Stimulated activated CD8-positive, alpha-beta memory T cell treated with anti-CD3 and anti-CD28 coated beads, Interleukin-7, amount 100 ng/mL, for 1 hour (primary cell): ENCODE measurements at places on chromosomes 2 and 18.

DNA sequence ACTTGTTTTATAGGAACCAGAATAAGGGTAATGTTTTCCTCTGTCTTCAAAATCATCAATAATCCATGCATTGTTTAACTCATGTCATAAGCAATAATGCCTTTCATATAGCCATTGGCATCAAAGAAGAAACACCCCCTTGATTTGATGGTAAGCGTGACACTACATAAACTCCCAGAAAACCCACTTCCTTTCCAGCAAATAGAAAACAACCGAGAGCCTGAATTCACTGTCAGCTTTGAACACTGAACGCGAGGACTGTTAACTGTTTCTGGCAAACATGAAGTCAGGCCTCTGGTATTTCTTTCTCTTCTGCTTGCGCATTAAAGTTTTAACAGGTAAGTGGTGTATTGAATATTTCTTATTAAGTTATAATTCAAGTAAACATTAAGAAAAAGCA lies at the start of gene ICOS:
Gene ICOS (plus strand): TSS at position 229 of the 400 bp plus-strand sequence. CDS start 52 bp downstream, at position 281.
- no peak for DNase-seq

DNA sequence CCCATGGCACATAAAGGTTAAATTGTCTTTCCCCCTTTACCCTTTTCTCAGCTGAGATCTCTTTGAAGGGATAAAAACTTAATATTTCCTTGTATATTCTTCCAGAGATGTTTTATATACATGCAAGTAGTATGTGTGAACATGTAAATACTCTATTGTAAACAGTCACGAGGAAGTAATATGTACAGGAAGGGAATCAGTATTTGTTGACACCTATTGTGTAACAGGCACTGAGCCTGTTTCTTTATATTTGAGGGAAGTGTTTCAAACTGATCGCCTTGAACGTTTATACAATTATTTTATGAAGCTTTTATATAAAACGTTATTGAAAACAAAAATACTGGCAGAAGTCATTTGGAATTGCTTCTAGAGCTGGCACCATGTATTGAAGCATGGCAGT lies 13.2 kb downstream of the RALBP1 start:
- no peak for DNase-seq

GRCh38 chr2:15983496-15983895 lies 43.1 kb downstream of the MYCN start:
- no peak for DNase-seq

DNA sequence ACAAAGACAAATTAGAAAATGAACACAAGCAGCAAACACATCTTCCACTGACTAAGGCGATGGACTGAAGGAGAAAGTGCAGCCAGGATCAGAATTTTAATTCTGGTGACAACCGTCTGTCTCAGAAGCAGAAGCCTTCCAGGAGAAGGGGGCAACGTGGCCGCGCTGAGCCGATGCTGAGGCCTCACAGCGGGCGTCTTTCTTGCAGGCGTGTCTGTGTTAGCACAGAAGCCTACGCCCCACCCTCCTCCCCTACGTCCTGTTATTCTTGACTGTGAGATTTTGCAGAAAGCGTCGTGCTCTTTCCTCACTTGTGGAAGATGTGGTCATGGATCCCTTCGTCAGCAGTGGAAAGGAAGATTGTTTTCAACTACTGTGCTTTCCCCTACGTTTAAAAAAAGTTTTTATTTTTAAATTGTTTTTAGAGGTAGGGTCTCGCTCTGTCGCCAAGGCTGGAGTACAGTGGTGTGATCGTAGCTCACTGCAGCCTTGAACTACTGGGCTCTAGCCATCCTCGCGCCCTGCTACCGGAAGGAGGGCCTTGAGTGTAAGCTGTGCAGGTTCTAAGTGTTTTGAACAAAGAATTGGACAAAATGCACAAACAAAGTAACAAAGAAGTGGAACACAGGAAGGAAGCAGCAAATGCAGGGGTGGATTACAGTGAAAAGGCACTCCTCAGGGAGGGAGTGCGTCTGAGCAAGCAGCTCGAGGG lies 422.0 kb downstream of the GALR1 start:
- no peak for DNase-seq

GRCh38 chr2:232476791-232477190 lies 10.8 kb downstream of the ECEL1 start:
- DNase-seq = no peak

GRCh38 chr2:239339726-239340601 lies 60.9 kb downstream of the HDAC4 start:
- DNase-seq = no peak

- DNase-seq = no peak
Observed at GRCh38 chr2:130776550-130776949, 21.2 kb downstream of the AMER3 start.

DNA sequence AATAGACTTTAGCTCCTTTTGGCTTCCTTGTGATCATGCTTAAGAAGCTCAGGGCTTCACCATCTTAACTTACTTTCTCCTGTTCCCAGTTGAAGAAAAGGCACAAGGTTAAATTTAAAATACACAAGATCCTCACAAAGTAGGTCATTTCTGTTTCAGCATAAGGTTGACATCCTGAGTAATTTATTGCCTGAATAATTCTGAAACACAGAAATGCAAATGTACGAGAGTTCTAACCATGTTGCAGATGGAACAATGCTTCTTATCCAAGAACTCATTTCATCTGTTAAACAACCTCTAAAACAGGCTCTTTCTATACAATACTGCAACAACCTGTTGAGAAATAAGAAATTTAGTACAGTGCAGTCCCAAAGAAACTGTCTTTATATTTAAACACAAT lies 395.2 kb downstream of the BCL11A start:
- DNase-seq = no peak

GRCh38 chr2:23687713-23688112 lies 239.2 kb downstream of the ATAD2B start:
- no peak for DNase-seq

DNA sequence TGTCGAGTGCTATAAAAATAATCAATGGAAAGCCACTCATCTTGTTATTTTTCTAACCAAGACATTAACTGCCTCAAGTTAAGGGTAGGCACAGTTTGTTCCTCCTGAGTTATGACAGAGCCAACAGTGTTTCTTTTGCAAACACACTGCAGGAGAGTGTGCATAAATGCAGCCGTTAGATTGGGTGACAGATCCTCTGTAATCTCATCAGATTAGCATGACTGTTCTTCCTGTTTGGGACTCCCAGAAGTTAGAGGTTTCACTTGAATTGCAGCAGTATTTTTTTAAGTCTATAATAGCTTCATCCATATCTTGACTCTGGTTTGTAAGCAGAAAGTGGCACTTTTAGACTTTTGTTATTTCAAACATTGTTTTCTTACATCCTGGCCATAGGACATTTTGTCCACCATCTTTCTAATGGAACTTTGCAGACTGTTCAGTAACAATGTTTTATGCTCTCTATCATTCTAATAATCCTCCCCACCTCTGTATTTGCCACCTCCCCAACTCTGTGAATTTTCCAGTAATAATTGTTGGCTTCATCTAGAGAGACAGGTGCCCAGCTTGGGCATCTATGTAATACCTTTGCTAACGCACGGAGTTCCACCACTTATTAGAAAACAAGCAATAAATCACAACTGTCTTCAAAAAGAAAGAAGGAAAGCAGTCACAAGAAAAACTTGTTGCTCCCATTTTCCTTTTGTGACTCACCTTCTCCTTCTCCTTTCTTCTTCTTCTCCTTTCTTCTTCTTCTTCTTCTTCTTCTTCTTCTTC lies 560.0 kb downstream of the ADCYAP1 start:
- no peak for DNase-seq

DNA sequence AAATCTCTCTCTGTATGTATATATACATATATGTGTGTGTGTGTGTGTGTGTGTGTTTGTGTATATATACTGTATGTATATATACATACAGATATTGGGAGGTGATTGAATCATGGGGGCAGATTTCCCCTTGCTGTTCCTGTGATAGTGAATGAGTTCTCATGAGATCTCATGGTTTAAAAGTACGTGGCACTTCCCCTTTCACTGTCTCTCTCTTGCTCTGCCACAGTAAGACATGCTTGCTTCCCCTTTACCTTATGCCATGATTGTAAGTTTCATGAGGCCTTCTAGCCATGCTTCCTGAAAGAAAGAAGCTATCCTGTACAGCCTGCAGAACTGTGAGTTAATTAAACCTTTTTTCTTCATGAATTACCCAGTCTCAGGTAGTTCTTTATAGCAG lies 18.8 kb upstream of the CCDC195 start:
- DNase-seq = no peak

GRCh38 chr2:109225170-109225782 lies 96.3 kb downstream of the SH3RF3 start:
- DNase-seq = no peak

- DNase-seq = no peak
Observed at GRCh38 chr18:995629-996028, 91.0 kb downstream of the ADCYAP1 start.

- no peak for DNase-seq
Observed at GRCh38 chr2:12068796-12069538, 322.5 kb downstream of the LPIN1 start.

- no peak for DNase-seq
Observed at GRCh38 chr2:120477831-120478481, 132.0 kb downstream of the INHBB start.

DNA sequence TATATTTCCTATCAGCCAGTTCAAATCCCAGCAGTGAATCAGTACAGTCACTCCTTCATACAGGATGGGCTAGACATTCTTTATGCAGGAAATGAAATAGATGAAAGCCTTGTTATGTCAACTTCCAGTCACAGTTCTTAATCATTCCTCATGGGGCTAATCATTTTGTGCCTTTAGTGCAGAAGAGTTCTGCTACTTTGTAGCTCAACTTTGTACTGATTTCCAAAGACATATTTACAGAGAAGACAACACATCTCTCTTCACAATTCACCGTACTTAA lies 593.9 kb upstream of the NETO1 start:
- DNase-seq = no peak

GRCh38 chr2:176507786-176508185 lies 238.5 kb downstream of the MTX2 start:
- DNase-seq = no peak

- no peak for DNase-seq
Observed at GRCh38 chr2:15957881-15958713, 17.7 kb downstream of the MYCN start.

DNA sequence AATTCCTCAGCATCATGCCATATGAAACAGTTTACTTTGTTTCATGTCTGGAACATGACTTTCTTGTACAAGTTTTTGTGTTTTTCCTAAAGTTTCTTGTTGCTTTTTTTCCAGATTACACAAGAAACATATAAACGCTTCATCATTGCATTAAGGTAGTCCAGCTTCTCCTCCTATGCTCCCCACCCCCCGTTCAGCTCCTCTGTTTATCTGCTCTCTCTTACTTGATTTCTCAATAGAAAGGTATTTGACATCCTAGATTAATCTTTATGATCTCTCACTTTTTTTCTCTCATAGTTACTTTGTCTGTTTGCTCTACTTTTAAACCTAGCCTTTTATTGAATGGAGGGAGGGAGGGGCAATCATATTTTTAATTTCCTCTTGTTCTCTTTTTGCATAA lies 25.4 kb downstream of the SLC40A1 start:
- DNase-seq = no peak

GRCh38 chr2:102435741-102436140 lies 12.8 kb downstream of the IL18RAP start:
- no peak for DNase-seq

GRCh38 chr18:35063875-35064690 lies 22.9 kb downstream of the MAPRE2 start:
- DNase-seq = no peak

DNA sequence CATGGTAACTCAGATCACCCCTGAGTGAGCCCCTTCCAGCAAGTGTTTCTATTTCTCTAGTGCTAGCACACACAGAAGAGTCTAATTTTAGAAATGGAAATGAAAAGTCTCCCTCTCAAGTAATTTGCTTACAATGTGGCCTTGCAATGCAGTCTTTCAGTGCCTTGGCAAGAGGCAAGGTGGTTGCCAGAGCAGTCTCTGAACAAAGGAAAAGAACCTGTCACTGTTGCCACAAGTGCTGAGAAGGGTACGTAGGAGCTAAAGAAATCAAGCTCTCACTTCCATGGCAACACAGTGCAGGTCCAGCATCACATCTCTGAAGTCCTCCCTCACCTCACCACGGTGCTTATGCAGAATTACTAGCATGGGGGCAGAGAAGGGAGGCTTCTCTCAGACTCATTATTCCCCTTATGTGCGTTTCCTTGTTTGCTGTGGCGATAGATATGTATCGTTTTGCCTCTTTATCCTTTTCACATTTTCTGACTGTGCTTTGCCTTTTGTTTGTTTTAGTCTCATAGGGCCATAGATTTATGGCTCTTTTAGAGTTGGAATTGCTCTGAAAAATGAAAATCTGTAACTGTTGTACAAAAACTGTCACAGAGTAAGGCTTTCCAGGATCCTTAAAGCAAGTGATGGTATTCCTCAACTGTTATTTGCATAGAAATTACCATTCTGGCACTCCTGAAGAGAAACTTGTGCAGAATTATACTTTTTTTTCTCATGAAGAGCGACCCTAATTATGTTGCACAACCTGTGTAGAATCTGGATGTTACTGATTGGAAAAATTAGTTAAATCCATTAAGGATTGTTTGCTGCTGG lies 164.8 kb downstream of the CCDC85A start:
- no peak for DNase-seq

DNA sequence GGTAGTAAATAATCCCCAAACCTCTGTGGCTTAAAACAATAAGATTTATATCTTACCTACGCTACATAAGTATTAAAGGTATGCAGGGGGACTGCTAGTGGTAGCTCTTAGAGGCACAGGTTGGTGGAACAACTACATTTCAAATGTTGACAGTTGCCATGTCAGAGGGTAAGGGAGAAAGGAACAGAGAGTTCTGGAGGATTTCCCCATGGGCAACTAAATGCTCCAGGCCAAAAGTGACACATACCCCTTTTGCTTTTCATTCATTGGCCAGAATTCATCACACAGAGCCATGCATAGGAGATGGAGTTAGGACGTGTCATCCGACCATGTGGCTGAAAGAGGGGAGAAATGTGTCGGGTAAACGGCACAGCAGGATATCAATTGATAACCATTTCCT lies 133.2 kb downstream of the NAPG start:
- no peak for DNase-seq

DNA sequence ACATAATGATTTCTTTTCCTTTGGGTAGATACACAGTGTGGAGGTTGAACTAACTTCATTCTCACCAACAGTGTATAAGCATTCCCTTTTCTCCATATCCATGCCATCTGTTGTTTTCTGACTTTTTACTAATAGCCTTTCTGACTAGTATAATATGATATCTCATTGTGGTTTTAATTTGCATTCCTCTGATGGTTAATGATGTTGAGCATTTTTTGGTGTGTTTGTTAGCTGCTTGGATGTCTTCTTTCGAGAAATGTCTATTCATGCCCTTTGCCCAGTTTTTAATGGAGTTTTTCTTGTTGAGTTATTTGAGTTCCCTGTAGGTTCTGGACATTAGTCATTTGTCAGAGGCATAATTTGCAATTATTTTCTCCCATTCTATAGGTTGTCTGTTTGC lies 59.8 kb downstream of the MARCHF4 start:
- DNase-seq = no peak

GRCh38 chr18:36809590-36810381 lies 19.0 kb downstream of the TPGS2 start:
- no peak for DNase-seq

GRCh38 chr18:45464619-45465018 lies 150.7 kb upstream of the SLC14A2 start:
- DNase-seq = no peak
